Fibroblast of the aortic adventitia (primary cell): ENCODE measurements at places on chromosomes 11 and 22. TPM values are rescaled to one million over a fixed set of nuclear protein-coding genes. Genes with fewer than 3 reads are reported as not detected.

The CATSPERZ gene
- total RNA-seq, result not detected in 2 replicates

The TTC36 gene
- total RNA-seq, result 0.81 TPM in 1 of 2 replicates, not detected in the other

The NNMT gene
- 178 and 2,246 TPM in 2 replicates for total RNA-seq

The GLB1L2 gene
- not detected in 2 replicates for total RNA-seq

The LRP4 gene
- total RNA-seq, result 4.7 and 9.7 TPM in 2 replicates

The CDON gene
- 54.4 and 66.6 TPM in 2 replicates for total RNA-seq

The OR8D2 gene
- not detected in 2 replicates for total RNA-seq

The IPO7 gene
- 115 and 181 TPM in 2 replicates for total RNA-seq
